ENCODE measurements at places on chromosomes 12 and 14. TPM values are rescaled to one million over a fixed set of nuclear protein-coding genes. Genes with fewer than 3 reads are reported as not detected.

Gene SLC17A8
- total RNA-seq = not detected

Gene PTPRB
- not detected for total RNA-seq

Gene CEBPE
- total RNA-seq = 0.17 TPM

Gene ITGA7
- 1.4 TPM for total RNA-seq

Gene KITLG
- total RNA-seq = not detected

Gene MAP3K12
- total RNA-seq = 3.6 TPM

Gene IL22
- total RNA-seq = not detected

GRCh38 chr14:78598046-78598920, 428.1 kb downstream of the NRXN3 start:
- peaks cover 1% of the 10 kb centered on the region for H3K27me3 ChIP-seq
- H3K27ac ChIP-seq = no peak overlapping the region
- no peak overlapping the region for H3K4me3 ChIP-seq
- no peaks in the 10 kb centered on the region for H3K4me1 ChIP-seq
- DNase-seq = peak; percentile 16

DNA sequence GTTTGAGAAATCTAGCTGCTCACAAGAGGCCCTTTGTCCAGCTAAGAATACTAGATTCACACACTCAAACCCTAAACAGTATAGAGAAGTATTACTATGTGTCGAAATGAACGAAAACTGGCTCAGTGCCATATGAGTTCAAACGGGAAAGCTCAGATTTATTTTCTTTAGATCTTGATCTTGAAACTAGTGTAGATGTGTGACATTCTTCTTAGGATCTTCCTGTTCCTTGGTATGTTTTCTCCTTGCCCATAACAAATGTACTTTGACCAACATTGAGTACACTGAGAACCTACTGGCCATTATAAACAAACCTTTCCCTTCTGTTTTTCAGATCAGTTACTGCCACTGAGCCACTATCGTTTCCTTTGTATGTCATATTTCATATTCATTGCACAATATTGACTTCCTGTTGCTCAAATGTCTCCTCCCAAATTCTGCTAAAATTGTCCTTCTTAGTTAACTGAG, 21.3 kb downstream of the MYBPC1 start:
- peak overlapping the region; percentile 11 for H3K4me3 ChIP-seq
- H3K36me3 ChIP-seq = no peaks in the 10 kb centered on the region
- no peak overlapping the region for H3K27ac ChIP-seq
- H3K4me1 ChIP-seq = peaks cover 28% of the 10 kb centered on the region
- DNase-seq = no peak

- H3K27ac ChIP-seq = no peak overlapping the region
- H3K27me3 ChIP-seq = no peaks in the 10 kb centered on the region
- H3K4me1 ChIP-seq = no peaks in the 10 kb centered on the region
- no peaks in the 10 kb centered on the region for H3K36me3 ChIP-seq
- DNase-seq = no peak
Observed at GRCh38 chr14:86935241-86935885, 1057.6 kb downstream of the GALC start.

DNA sequence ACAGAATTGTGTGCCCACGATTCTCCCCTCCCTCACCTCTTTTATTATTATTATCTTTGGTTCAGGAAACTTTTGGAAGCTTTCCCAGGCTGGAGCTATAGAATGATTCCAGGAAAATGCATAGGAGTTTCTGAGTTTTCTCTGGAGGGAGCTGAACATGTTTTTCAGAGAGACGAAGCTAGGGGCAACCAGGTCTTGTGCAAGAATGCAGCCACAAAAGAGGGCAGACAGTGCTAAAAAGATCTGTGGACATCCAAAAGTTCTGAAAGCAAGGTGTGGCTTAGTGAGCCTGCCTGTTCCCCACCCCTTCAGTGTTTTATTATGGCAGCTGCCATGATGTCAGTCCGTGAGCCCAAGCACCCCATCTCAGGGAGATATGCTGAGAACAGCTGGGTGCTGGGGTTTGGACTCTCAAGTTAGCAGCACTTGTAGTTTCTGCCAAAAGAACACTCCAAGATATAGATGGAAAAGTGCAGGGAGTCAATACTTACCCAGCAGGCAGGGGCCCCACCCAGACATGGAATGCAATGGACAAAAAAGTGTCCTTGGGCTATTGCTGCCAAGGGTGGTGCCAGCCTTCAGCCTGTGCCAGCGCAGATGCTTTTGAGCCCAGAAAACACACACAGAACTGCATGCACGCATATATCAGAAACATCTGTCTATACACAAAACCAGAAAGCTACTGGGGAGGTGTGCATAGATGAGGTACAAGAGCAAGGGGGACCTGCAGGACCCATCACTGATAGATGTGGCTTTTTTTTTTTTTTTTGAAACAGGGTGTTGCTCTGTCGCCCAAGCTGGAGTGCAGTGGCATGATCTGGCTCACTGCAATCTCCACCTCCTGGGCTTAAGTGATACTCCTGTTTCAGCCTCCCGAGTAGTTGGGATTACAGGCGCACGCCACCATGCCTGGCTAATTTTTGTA, 17.0 kb upstream of the IRF2BPL start:
- no peak overlapping the region for H3K4me3 ChIP-seq
- peaks cover 40% of the 10 kb centered on the region for H3K4me1 ChIP-seq
- H3K27ac ChIP-seq = no peak overlapping the region
- no peak for DNase-seq
- H3K36me3 ChIP-seq = no peaks in the 10 kb centered on the region
- H3K27me3 ChIP-seq = no peaks in the 10 kb centered on the region

- DNase-seq = no peak
- H3K27ac ChIP-seq = no peak overlapping the region
- H3K4me3 ChIP-seq = no peak overlapping the region
Observed at GRCh38 chr14:99660794-99661193, 15.9 kb downstream of the HHIPL1 start.

GRCh38 chr12:113059071-113059595, 2.6 kb downstream of the DTX1 start:
- H3K36me3 ChIP-seq = peaks cover 5% of the 10 kb centered on the region
- DNase-seq = no peak
- H3K27ac ChIP-seq = no peak overlapping the region
- H3K4me1 ChIP-seq = peaks cover 28% of the 10 kb centered on the region
- no peaks in the 10 kb centered on the region for H3K27me3 ChIP-seq

DNA sequence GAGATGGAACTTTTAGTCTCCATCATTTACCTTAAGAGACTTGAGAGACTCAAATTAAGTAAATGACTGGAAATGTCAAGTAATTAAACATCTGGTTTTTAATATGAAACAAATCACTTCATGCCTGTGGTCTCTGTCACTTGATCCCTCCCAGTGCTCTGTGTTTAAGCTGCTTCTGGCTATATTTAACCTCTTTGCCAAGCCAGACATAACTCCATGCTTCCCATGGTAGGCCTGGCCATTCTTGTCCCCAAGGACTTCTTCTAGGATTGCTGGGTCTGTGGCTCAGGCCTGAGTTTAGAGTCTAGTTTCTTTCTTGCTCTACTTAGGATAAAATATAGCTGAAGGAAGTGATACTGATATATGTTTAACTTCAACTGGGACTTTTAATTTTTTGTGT, 1013.6 kb downstream of the FLRT2 start:
- no peak overlapping the region for H3K27ac ChIP-seq
- no peaks in the 10 kb centered on the region for H3K27me3 ChIP-seq
- H3K4me3 ChIP-seq = no peak overlapping the region

- H3K4me1 ChIP-seq = peaks cover 43% of the 10 kb centered on the region
- no peaks in the 10 kb centered on the region for H3K27me3 ChIP-seq
- H3K4me3 ChIP-seq = no peak overlapping the region
- H3K27ac ChIP-seq = no peak overlapping the region
Observed at GRCh38 chr12:123078120-123078465, 72.8 kb downstream of the PITPNM2 start.

GRCh38 chr12:75892731-75893408, 138.7 kb downstream of the PHLDA1 start:
- DNase-seq = no peak
- H3K36me3 ChIP-seq = no peaks in the 10 kb centered on the region
- H3K4me3 ChIP-seq = no peak overlapping the region
- H3K27me3 ChIP-seq = peaks cover 25% of the 10 kb centered on the region
- no peak overlapping the region for H3K27ac ChIP-seq

- DNase-seq = no peak
- H3K4me1 ChIP-seq = peaks cover 3% of the 10 kb centered on the region
- no peaks in the 10 kb centered on the region for H3K27me3 ChIP-seq
- H3K36me3 ChIP-seq = peaks cover 13% of the 10 kb centered on the region
- H3K4me3 ChIP-seq = no peak overlapping the region
- H3K27ac ChIP-seq = no peak overlapping the region
Observed at GRCh38 chr14:60964904-60965303, 16.0 kb downstream of the TRMT5 start.

DNA sequence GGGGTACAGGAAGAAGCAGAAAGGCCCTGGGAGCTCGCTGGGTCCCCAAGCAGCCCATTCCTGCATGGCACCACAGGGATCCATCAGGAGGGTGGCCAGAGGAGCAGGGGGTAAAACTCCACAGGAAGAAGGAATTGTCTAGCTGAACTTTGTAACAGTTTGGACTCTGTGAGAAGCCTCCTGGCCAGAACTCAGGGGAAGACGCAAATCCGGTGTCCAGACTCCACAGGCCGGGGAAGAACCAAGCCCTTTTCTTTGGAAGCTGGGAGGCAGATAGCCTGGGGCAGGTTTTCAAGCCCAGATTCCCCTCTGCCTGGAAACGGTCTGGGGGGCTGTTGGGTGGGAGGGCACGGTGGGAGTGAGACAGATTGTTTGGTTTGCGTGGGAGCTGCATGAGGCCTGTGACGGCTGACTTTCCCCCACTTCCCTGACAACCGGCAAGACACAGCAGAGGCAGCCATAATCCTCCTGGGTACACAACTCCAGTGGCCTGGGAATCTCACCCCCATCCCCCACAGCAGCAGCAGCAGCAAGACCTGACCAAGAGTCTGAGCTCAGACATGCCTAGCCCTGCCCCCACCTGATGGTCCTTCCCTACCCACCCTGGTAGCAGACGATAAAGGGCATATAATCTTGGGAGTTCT, 16.7 kb downstream of the GPHB5 start:
- no peak for DNase-seq
- H3K4me3 ChIP-seq = no peak overlapping the region
- no peaks in the 10 kb centered on the region for H3K4me1 ChIP-seq

GRCh38 chr12:49131894-49132461, 783 bp upstream of the TUBA1B start:
- peaks cover 39% of the 10 kb centered on the region for H3K36me3 ChIP-seq
- peak overlapping the region; percentile 97 for H3K27ac ChIP-seq
- H3K27me3 ChIP-seq = no peaks in the 10 kb centered on the region
- no peak for DNase-seq
- H3K4me3 ChIP-seq = peak overlapping the region; percentile 89
- peaks cover 53% of the 10 kb centered on the region for H3K4me1 ChIP-seq

- peaks cover 53% of the 10 kb centered on the region for H3K4me1 ChIP-seq
- H3K27ac ChIP-seq = peak overlapping the region; percentile 59
- H3K36me3 ChIP-seq = no peaks in the 10 kb centered on the region
Observed at GRCh38 chr12:92543840-92544239, 158.9 kb upstream of the PLEKHG7 start.

DNA sequence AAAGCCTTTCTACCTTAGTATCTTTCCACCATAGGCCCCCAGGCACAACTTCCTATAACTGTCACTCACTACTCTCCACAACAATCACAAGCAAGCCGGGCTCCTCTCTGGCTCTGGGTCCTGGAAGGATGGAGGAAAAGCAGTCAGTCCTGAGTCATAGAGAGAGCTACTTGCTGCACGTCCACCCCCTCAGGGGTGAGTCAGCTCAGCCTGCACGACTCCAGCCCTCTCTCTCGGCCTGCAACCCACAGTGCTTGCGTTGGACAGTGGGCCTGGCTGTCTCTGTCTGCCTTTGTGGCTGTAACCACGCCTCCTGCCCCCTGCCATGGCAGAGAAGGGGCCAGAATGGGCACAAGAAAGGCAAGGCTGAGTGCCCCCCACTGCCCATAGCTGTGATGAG, 154.1 kb upstream of the FKBP4 start:
- H3K36me3 ChIP-seq = no peaks in the 10 kb centered on the region
- no peak for DNase-seq
- no peak overlapping the region for H3K4me3 ChIP-seq
- no peak overlapping the region for H3K27ac ChIP-seq
- H3K4me1 ChIP-seq = no peaks in the 10 kb centered on the region

DNA sequence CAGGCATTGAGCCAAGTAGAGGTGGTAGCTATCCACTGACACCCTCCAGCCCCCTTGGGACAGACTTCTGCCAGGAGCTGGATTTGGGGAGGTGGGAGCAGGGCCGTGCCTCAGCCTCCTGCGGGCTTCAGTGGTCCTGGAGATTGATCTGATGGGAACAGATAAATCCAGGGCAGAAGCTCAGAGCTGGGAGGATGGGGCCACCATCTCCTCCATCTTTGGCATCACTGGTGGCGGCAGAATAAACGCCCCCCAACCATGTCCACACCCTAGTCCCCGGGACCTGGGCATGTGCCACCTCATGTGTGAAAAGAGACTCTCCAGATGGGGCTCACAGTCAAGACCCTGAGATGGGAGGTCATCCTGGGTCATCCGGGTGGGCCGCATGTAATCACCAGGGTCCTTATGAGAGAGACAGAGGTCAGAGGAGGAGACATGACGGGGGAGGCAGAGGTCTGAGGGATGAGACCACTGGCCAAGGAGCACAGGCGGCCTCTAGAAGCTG, 209.6 kb upstream of the RTL1 start:
- no peak for DNase-seq
- H3K4me3 ChIP-seq = no peak overlapping the region
- no peak overlapping the region for H3K27ac ChIP-seq
- H3K36me3 ChIP-seq = no peaks in the 10 kb centered on the region

GRCh38 chr12:75642226-75642625, 130.8 kb upstream of the KRR1 start:
- H3K27ac ChIP-seq = no peak overlapping the region
- no peaks in the 10 kb centered on the region for H3K27me3 ChIP-seq
- no peak for DNase-seq
- H3K4me3 ChIP-seq = no peak overlapping the region

DNA sequence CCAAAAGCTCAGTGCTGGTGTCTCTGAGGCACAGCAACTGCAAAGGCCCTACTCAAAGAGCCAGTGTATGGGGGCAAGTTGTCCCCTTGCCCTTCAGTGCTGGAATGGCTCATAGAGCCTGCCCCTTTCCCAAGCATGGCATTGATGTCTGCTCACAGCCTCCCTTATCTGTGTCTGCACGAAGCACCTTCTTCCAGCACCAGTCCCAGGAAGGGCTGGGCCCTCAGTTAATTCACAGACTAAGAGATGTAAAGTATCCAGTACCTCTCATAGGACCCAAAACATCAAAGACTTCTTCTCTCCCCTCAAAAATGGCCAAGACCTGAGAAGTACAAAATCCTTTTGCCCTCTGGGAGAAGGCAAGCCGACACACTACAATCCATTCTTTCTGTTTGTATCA, 1.6 kb upstream of the CMAS start:
- H3K4me3 ChIP-seq = no peak overlapping the region
- no peak overlapping the region for H3K27ac ChIP-seq
- DNase-seq = no peak
- H3K27me3 ChIP-seq = peaks cover 12% of the 10 kb centered on the region
- H3K4me1 ChIP-seq = peaks cover 13% of the 10 kb centered on the region

Measured in activated B cell treated with CpG ODN at 0.5 μM for 24 hours (primary cell).